Stimulated activated CD4-positive, alpha-beta T cell treated with anti-CD3 and anti-CD28 coated beads, Interleukin-2, amount 100 ng/mL, for 4 hours (primary cell): ENCODE measurements at places on chromosomes 7 and 10.

DNA sequence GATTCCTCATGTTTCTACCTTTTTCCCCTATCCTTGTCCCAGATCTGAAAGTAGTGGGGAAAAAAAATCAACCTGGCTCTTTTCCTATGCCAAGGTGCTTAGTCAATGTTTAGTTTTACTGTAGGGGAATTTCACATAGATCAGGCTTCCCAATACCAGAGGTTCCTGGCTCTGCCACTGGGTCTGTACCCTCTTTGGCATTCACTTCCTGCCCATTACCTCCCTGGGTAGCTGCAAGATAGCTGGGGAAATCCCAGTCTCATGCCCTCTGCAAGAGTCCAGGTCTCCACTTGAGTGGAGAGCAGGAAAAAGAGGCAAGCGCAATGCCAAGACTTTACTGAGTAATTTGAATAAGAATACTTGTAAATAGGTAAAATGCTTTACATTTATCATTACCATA lies 3.5 kb upstream of the BPGM start:
- no peak for DNase-seq

- no peak for DNase-seq
Observed at GRCh38 chr10:114893251-114893650, 44.7 kb upstream of the TRUB1 start.

GRCh38 chr10:77544617-77545016 lies 93.0 kb downstream of the KCNMA1 start:
- no peak for DNase-seq

DNA sequence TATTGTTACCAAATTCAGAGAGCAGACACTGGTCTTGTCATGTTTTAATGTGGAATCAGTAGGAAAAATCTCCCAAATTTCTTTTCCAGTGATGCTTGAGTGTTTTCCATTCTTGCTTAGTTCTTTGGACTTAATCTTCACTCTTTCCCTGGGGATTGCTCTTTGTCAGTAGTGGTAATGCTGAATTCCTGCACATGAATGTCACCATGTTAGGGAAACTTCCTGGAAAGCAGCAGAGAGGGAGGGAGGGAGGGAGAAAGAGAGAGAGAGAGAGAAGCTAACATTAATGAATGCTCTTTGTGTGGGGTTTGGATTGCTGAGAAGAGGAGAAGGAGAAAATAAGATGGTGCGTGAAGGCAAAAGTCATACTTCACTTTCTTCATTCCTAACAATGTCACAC lies 295.3 kb upstream of the COBL start:
- DNase-seq: no peak

GRCh38 chr10:70378122-70378521 lies 4.3 kb downstream of the LRRC20 start:
- DNase-seq: no peak

GRCh38 chr10:55398497-55398882 lies 597.5 kb upstream of the PCDH15 start:
- DNase-seq: no peak

GRCh38 chr7:155011086-155011485 lies 8.2 kb upstream of the PAXIP1 start:
- no peak for DNase-seq

DNA sequence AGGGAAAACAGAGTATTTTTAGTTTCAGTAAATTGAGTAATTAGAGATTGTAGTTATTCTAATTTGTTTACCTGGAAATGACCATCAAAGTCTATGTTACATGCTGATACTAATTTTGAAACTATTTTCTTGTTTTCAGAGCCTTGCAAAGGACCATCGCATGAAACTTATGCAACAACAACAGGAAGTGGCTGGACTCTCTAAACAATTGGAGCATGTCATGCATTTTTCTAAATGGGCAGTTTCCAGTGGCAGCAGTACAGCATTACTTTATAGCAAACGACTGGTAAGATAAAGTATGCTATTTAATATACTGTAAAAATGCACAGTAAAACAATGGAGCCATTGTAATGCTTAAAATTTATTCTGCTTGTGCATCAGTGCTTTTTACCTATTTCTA lies 78.5 kb downstream of the TRIM24 start:
- DNase-seq: no peak

- DNase-seq: no peak
Observed at GRCh38 chr10:44178856-44179255, 206.0 kb downstream of the CXCL12 start.

GRCh38 chr7:16416289-16417282 lies 4.8 kb downstream of the CRPPA start:
- no peak for DNase-seq

DNA sequence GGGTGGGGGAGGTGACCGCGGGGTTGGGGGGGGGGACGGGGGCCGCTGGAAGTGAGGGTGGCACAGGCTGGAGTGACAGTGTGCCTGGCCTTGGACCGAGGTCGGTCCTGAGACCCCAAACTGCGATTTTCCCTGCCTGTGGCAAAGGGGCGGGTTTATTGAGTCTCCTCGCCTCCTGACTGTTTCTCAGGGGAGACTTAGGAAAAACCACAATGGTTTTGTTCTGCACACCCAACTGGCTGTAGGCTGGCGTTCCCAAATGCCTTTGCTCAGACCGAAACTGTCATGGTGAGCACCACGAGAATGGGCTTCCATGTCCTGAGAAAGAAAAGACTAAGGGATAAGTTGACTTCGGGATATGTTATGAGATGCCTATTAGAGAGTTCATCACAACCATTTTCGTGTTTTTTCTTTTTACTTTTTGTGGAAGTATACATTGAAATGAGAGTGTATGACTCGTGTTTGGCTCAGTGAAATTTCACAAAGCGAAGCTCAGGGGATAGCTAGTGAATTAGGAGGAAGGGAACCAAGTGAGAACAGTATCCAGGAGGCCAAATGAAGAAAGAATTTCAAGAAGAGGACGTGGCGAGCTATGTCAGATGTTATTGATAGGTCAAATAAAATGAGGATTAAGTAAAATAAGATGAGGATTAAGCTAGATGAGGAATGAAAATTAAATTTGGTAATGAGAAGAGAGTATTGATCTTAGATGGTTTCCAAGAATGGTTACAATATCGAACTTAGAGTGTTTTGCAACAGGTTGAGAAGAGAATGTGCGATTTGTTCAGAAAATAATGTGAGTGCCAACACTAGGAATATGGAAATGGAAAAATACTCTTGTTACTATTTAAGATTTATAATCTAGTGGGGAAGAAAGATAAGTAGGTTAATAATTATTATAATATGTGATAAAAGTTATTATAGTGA lies 918 bp downstream of the NET1 start:
- DNase-seq: no peak

GRCh38 chr7:115267503-115267902 lies 345.6 kb downstream of the MDFIC start:
- DNase-seq: no peak

GRCh38 chr7:522071-522950 lies 2.7 kb upstream of the PDGFA start:
- peak; percentile 33 for DNase-seq

- no peak for DNase-seq
Observed at GRCh38 chr7:26614503-26614902, 249.9 kb downstream of the SKAP2 start.

DNA sequence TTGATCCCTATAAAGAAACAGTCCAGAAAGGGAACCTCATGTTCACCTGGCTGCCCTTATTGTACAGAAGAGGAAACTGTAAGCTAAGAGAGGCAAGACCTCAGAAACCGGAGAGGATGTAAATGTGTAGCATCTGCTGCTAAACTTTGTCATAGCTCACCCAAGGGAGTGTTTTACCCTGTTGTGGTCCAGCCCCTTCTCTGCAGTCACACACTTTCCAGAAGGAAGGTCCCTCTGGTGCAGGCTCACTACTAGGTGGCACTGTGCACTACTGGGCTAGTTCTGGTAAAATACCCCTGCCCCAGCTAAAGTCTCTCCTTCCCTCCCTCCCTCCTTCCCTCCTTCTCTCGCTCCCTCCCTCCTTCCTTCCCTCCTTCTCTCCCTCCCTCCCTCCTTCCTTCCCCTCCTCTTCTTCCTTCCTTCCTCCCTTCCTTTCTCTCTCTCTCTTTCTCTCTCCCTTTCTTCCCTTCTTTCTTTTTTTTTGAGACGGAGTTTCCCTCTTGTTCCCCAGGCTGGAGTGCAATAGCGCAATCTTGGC lies 42.5 kb upstream of the LCOR start:
- DNase-seq: no peak

- no peak for DNase-seq
Observed at GRCh38 chr7:40810274-40810673, 675.5 kb downstream of the SUGCT start.

GRCh38 chr10:35641676-35642034 lies 441 bp downstream of the FZD8 start:
- no peak for DNase-seq

- DNase-seq: no peak
Observed at GRCh38 chr7:1275451-1276381, 43.0 kb downstream of the UNCX start.

GRCh38 chr7:101877882-101878591 lies 60.6 kb downstream of the CUX1 start:
- no peak for DNase-seq

- DNase-seq: no peak
Observed at GRCh38 chr10:73808021-73808815, 3.2 kb downstream of the NDST2 start.
